ENCODE measurements at places on chromosomes 7 and 10. TPM values are rescaled to one million over a fixed set of nuclear protein-coding genes. Genes with fewer than 3 reads are reported as not detected.

Gene OGDHL
- 3.0 TPM for total RNA-seq

Gene HOXA5
- total RNA-seq, result 0.69 TPM

Gene NODAL
- total RNA-seq, result not detected

Gene ZNF273
- 16.0 TPM for total RNA-seq

Gene CTAGE6
- not detected for total RNA-seq

Gene CABCOCO1
- total RNA-seq, result 3.6 TPM

- no peak for DNase-seq
These were observed 20.4 kb upstream of the FAM3C start for GRCh38 chr7:121416533-121416932.

DNA sequence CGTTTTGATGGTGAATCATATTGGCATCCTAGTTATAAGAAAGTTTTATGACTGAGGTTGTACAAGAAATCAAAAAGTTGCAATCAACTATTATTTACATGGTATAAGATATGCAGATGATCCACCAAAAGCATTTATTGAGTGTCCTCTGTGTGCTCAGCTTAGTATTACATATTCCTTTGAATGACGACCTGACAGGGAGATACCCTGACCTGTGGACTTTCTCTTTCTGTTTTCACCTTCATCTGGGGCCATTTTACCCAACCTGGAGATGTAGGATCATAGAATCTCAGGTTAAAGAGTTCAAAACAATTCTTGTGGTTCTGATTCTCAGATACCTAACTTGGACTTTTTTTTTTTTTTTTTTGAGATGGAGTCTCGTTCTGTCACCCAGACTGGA is 269.1 kb upstream of the SORCS1 start:
- no peak for DNase-seq

DNA sequence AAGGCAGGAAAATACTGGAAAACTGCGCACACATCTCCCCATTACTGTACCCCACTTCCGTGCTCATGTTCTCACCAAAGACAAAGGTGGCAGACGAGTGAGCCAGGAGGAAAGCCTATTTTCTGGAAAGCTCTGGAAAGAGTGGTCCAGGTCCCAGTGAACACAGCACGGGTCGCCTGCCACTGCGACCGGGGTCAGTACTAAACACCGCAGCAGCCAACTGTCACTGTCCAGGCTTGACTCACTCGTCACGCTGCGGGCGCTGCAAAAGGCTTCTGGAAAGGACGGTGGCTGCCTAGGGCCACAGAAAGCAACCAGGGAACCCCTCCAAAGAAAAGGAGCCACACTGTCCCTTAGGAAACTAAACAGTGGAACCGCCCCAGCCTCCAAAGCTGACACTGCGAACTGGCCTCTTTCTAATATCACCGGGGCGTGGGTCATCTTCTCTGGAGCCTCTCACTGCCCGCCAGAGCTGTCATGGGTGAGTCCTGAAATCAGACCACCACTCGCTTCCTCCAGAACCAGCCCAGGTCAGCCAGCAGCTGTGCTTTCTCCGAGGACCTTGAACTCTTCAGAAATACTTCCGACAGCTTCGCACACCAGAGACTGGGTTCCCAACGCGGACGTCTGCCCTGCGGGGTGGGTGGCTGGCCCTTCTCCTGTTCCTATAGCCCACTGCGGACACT is 4.0 kb downstream of the RADIL start:
- DNase-seq, result no peak

DNA sequence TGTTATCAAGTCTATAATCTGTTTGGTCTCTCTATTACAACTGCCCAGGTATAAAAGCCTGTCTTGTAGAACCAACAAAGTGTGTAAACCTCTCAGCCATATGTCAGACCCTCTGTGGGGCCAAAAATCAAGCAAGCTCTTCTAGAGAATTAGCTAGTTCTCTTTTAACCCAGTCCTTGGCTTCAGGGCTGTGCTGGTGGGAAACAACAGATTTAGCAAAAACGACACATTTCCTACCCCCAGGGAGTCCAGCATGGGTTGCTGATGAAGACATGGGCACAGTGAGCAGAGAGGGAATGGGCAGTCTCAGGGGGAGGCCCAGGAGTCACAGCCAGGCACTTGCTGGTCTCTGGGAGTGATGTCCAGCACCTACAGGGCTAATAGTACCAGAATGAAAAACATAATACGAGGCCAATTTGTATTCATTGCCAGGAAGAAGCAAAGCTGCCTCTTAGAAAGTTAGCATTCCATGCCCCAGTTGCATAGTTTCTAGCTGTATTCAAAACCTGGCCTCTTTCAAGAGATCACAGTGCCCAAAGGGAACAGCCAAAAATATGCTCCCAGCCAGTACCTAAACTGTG is 80.1 kb downstream of the FRMD4A start:
- no peak for DNase-seq

DNA sequence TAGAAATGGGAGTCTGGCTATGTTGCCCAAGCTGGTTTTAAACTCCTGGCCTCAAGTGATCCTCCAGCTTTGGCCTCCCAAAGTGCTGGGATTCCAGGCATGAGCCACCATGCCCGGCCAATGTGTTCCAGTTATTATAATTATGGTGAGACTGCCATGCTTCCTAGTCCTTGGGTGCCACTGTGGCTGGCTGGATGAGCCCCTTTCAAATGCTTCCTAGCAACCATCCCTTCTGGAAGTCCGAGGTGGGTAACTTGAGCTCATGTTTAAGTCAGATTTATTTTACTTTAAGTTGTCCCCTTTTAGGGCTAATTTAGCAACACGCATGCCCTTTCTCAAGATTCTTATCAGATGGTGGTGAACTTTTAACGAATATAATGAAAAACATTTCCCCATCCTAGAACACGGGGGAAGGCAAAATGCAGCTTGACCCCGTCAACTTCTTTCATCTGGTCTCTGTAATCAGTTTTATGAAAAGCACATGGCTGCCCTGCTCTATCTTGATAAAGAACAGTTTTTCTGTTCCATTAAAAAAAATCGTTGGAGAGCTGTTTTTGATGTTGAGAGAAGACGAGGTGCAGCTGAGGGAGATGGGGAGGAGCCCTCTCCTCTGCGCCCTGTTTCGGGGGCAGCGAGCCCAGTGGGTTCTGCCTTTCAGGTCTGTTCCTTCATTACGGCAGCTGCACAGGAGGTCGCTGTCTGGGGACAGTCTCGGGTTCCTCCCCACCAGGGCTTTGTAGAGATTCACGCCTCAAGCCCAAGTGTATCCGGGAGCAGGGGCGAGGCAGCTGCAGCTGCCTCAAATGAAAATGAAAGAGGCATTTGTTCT is 61.0 kb upstream of the MKI67 start:
- DNase-seq, result no peak

- DNase-seq, result peak; percentile 12
These were observed 41.1 kb downstream of the RASGEF1A start for GRCh38 chr10:43225787-43226153.

DNA sequence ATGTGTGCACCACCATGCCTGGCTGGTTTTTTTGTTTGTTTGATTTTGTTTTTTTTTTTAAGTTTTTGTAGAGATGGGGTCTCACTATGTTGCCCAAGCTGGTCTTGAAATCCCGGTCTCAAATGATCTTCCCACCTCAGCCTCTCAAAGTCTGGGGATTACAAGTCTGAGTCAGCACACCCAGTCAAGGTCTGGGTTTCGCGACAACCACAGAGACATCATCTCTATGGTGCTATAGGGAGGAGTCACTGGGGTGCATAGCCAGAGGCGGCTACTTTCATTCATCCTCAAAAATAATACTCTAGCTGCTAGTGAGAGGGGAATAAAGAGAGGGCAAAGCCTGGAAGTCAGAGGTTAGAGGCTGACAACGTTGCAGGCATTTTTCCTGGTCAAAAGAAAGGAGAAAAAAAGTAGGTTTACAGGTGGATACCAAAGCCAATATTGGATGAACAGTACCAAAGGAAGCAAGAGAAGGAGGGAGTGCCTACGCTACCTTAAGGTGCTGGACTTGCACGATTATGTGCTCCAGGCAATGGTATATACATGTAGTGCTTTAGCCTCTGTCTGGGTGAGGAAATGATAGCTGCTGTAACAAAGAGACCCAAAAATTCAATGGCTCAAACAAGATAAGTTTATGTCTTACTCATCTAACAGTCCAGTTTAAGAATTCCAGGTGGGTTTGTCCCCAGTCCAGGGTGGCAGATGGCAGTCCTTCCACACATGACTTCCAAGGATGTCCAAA is 178.3 kb downstream of the SKIDA1 start:
- DNase-seq, result no peak

DNA sequence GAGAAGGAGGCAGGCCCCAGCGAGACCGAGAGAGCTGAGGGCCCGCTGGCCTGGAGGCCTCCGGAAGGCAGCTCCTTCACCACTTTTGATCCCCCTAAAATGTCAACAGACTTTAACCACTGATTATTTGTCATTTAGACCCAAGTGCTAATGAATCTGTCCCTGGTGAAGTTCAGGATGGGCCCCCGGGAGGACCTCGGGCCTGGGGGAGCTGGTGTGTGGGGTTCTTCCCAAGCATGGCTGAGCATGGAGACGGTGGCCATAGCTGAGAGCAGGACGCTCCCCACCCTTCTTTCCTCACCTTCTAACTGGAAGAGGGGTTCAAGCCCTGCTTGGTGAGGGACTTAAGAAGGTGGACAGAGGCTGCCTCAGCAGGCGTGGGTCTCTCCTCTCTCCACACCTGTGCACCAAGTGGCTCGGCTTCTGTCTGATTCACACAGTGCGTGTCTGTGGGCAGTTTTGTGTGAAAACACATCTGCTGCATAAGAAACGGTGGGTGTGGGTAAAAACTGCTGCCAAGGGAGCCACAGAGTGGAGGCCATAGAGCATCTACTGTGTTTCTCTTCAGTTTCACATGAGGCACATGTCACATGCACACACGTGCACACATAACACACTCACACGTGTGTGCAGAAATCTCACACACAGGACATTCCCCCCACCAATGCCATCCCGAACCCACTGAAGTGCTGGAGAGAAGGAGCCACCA is 53.5 kb upstream of the VIPR2 start:
- no peak for DNase-seq

DNA sequence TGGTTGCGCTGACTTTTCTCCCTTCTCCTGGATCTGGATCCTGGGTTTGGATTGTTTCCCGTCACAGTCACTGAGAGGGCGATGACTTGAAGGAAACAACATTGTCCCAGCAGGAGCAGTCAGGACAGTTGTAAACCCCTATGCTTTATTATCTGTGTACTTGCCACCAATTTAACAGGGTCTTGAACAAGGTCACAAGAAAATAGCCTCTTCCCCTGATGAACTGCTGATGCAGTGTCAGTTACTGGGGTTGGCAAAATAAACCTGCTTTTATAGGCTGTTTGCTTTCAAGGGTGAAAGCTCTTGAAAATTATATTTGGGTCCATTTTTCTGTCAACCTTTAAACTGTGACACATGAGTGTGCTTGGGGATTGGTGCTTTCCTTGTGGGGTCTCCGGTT is 238.9 kb downstream of the ACTR3B start:
- DNase-seq, result no peak

GRCh38 chr7:94418851-94419250 is 24.2 kb downstream of the COL1A2 start:
- no peak for DNase-seq

DNA sequence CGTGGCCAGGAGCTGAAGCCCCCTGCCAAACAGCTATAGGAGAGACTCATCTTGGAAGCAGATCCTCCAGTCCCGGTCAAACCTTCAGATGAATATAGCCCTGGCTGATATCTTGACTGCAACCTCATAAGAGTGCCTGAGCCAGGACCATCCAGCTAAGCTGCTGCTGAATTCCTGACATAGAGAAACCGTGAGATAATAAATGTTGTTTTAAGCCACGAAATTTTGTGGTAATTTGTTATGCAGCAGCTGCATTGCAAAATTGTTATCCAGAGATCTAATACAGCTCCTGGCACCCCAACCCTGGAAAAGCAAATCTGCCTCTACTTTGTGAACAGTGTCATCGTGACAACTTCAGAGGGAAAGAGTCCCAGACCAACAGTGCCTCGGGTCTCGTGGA is 119.9 kb downstream of the CREB5 start:
- no peak for DNase-seq

DNA sequence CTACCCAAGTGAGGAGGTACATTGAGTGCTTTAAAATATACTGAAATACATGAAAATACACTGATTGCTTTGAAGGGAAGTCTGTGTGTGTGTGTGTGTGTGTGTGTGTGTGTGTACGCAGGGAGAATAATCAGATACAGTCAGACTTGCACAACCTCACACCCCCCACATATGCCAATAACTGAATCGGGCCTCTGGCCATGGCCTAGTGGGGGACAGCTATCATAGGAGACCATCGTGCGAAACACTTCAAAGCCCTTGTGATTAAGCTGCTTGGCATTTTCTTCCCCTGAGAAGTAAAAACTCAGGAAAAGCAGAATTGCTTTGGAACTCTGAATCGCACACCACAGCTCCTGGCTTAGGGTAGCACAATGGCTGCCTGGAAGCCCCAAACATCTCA is 135.1 kb downstream of the C10orf105 start:
- no peak for DNase-seq

DNA sequence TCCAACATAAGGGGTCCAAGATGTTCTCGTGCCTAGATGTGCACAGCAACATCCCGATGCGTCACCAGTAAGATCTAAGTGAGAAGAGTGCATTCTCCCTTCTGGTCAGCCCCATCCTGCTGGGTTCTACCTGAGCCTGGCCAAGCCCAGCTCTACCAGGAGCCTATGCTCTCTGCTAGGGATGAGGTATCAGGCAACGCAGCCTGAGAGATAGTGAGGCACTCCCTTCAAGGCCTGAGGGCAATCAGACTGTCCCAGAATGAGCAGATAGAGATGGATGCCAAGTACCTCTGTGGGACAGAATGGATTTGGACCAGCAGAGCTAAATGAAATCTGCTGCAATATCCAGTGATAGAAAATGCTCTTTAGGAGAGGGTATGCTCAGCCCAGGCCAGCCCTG is 26.7 kb downstream of the DDC start:
- no peak for DNase-seq

GRCh38 chr10:70578371-70578947 is 24.1 kb downstream of the PRF1 start:
- DNase-seq, result peak; percentile 98

GRCh38 chr10:103638948-103639347 is 145.4 kb downstream of the NEURL1 start:
- DNase-seq, result no peak

GRCh38 chr10:4231439-4231838 is 446.4 kb upstream of the KLF6 start:
- DNase-seq, result no peak

- DNase-seq, result peak; percentile 94
These were observed 312.0 kb upstream of the ZMIZ1 start for GRCh38 chr10:78756604-78757343.
